WERI-Rb-1 (cell line): ENCODE measurements at places on chromosomes 7 and 10.

DNA sequence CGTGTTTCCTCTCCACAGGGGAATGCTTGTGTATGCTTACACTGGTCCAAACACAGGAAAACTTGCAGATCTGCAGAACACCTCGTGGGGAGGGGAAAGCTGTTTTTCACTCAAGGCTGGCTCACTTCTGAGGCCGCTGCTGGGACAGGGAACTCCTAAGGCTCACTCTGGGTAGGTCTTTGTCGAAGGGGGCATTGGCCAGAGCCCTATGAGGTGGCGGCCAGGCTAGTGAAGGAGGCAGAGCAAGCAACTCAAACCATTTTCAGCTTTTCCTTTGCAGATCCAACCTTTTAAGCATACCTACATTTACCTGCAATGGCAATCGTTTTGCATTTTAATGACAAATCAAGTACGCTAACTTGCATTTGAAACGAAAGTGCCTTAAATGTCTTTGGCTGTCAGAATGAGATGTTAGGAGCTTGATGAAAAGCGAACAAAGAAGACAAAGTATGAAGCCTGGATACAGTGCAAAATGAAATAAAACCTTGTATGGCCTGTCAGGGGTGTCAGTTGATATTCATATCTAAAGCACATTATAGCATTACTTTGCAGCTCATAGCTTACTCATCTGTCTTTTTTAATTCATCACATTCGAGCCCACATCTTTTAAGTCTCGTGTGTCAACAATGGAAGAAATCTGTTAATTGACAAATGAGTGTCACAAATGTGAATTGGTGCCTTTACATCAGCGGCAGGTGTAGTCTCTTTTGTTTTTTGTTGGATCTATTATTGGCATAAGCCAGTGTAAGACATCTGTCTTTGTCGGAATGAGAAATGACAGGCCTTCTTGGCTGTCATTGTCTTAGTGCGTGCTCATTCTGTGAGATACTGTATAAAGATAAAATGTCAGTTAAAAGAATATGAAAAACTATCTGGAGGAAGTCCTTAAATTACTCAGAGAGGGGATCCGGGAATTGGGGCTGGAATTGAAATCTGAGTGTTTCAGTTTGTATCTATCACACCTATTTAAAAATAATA is 30.5 kb downstream of the LRMDA start:
- no peak for DNase-seq

- no peak for DNase-seq
Measured at GRCh38 chr7:77244222-77244934, 44.8 kb upstream of the FGL2 start.

GRCh38 chr10:128056303-128057050 is 69.7 kb downstream of the MKI67 start:
- DNase-seq: no peak

DNA sequence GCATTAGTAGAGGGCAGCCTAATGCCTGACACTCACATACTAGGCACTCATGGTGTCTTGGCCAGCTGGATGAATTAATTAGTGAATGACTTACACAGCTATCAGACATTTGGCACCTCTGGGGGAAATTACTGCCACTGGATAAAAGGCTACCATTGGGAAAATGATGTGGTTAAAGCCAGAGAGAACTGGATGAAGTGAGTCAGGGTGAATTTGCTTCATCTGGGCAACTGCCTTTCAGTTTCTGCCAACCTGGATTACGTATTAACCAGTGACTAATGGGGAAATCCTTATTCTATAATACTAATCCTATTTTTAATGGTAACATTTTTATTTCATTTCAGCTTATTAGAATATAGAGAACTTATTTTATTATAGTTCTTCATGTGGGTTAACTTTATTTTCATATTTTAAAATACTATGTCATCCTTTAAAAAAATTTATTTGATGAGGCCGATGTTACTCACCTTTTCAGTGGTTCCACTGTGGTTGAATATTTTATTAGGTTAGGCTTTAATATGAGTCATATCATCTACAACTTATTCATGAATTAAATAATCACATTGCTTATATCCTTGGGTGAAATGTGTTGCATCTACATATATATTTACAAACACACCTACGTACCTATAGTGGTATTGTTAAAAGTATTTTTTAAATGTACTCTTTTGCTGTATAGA is 85.6 kb upstream of the CAPZA2 start:
- no peak for DNase-seq

DNA sequence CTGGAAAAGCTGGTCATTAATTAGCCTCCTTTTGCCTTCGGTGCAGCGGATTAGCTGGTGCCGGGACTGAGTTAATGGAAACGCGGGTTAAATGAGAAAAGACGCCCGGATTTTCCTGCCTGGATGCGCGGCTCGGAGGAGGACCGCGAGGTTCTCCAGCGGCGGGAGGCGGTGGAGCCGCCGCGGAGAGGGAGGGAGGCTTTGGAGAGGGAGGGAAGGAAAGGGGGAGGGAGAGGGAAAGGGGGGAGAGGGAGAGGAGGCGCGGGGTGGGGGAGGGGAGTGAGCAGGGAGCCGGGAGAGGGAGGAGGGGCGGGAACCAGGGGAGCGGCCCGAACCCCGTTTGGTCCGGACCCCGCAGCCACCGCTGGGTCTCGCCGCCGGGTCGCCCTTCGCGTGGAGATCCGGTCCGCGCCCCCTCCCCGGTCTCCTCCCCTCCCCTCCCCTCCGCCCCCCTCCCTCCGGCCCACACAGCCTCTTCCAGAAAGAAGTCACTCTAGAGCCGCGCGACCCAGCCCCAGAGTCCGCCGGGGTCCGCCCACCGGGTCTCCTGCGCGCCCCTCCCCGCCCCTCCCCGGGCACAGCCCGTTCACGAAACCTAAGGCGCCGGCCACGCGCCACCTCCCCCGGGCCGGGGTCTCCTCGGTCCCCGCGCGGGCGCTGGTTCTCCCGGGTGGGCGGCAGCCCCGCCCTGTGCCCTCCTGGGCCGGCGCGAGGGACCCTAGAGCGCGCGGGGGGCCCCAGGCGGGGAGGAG is 347.5 kb downstream of the DNAJB6 start:
- peak; percentile 4 for DNase-seq

DNA sequence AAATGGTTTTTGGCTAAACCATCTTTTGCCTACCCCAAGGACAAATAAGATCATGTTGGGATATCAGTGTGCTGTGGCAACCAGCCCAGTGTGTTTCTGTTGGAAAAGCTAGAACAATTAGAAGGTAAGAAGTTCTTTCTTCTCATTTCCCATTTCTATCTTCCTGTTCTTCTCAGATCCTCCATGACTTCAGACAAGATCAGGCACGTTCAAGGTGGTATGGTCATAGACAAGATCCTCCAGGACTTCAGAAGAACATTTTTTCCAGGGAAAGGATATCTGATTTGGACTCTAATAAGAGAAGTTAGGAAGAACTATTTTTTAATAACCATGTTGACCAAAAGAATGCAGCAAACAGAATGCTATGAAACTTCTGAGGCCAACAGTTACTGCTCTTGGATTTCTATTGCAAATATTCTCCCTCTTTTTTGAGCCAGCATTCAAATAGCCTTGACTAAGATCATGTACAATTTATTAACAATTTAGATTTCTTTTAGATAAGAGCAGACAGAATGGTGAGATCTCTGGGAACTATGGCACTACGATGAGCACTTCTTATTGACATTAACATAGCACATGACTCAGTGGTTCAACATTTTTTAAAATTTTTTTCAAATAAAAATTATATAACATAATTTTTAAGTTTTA is 15.9 kb downstream of the HYCC1 start:
- no peak for DNase-seq

DNA sequence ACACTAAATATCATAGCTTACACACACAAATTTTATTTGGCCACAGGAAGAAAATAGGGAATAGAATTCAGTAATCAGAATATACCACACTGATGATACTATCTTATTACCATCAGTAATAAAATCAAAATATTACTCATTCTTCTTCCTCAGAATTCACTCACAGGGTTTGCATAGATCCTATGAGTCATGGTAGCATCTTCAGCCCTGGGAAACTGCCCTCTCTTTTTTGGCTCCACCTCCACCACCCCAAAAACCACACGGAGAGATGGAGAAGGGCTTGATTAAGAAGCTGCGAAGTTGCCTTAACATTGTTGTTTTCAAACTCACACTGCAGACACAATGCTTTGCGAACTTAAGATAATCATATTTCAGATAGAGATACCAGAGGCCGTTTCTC is 154.1 kb upstream of the AHR start:
- DNase-seq: no peak

- peak; percentile 86 for DNase-seq
Measured at GRCh38 chr7:157022681-157023588, 12.5 kb upstream of the MNX1 start.

GRCh38 chr7:44678471-44679179 is 70.0 kb upstream of the ZMIZ2 start:
- peak; percentile 56 for DNase-seq

- DNase-seq: no peak
Measured at GRCh38 chr10:131905603-131906268, 4.9 kb downstream of the PPP2R2D start.

DNA sequence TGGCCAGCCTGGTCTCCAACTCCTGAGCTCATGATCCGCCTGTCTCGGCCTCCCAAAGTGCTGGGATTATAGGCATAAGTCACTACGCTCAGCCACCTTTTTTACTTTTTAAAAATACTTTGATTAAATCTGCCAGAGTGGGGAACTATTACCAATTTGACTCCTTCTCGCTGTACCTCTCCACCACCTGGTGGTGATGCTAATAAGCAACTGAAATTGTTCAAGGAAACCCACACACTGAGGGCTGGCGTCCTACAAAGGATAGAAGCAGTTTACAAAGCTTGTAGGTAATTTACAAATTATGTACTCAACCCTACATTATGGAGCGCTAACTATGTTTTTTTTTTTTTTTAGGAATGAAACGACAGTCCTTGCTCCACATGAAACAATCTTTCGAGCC is 111.1 kb downstream of the CPED1 start:
- DNase-seq: no peak

DNA sequence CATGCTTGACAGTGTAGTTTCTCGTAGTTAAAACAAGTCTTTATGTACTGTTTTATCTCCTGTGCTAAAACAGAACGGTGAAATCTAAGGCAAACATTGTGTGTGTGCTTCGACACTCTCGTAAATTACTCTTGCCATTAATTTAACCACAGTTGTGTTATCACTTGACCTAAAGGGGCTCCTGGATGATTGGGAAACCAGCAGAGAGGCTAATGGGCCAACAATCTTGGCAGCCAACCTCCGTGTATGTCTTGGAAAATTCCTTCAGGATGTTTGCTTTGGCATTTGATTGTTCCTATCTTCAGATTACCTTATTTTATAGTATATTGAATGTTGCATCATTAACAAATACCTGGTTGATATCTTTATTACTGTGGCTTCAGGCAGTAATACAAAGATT is 409.5 kb downstream of the SDK1 start:
- DNase-seq: no peak

GRCh38 chr7:43697690-43698089 is 31.6 kb downstream of the COA1 start:
- no peak for DNase-seq

DNA sequence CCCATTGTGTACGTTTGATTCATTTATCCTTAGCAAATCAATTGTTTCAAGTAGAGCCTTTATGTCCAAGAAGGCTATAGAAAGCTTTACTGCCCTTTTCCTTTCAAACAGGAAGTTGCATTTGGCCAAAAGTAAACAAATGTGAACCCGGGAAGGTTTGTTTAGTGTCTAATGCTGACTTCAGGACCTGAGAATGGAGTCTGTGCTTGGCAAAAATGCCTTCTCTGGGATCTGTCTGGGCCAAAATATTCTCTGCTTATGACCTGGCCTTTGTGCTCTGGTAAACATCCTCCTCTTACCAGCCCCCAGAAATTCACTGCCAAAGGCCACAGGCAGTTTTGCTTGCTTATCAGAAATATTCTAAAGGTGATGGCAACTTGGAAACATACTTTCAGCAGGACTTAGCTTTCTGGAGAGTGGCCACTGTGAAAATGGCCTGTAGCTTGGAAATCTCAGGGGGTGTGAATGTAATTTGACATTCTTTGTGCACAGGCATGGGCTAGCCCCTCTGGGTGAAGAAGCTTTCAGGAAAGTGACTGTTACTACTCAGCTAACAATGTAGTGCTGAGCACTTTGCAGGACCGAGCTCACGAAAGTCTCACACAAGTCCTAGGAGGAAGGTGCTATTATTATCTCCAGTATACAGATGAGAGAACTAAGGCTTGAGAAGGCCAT is 199.5 kb downstream of the PTEN start:
- no peak for DNase-seq

GRCh38 chr10:110407301-110408170 is 90.2 kb upstream of the DUSP5 start:
- no peak for DNase-seq

- no peak for DNase-seq
Measured at GRCh38 chr7:35993676-35994606, 159.1 kb upstream of the EEPD1 start.

DNA sequence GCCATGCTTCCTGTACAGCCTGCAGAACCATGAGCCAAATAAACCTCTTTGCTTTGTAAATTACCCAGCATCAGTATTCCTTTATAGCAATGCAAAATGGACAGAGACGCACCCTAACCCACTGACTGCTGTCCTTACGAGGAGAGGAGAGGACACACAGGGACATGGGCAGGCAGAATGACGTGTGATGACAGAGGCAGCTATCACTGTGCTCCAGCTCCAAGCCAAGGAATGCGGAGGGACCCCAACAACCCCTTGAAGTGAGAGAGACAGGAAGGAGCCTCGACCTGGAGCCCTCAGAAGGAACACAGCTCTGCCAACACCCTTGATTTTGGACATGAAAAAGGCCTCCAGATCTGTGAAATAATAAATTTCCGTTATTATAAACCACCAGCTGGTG is 46.6 kb upstream of the EBF3 start:
- DNase-seq: no peak

GRCh38 chr10:113015201-113015600 is 65.2 kb downstream of the TCF7L2 start:
- no peak for DNase-seq

DNA sequence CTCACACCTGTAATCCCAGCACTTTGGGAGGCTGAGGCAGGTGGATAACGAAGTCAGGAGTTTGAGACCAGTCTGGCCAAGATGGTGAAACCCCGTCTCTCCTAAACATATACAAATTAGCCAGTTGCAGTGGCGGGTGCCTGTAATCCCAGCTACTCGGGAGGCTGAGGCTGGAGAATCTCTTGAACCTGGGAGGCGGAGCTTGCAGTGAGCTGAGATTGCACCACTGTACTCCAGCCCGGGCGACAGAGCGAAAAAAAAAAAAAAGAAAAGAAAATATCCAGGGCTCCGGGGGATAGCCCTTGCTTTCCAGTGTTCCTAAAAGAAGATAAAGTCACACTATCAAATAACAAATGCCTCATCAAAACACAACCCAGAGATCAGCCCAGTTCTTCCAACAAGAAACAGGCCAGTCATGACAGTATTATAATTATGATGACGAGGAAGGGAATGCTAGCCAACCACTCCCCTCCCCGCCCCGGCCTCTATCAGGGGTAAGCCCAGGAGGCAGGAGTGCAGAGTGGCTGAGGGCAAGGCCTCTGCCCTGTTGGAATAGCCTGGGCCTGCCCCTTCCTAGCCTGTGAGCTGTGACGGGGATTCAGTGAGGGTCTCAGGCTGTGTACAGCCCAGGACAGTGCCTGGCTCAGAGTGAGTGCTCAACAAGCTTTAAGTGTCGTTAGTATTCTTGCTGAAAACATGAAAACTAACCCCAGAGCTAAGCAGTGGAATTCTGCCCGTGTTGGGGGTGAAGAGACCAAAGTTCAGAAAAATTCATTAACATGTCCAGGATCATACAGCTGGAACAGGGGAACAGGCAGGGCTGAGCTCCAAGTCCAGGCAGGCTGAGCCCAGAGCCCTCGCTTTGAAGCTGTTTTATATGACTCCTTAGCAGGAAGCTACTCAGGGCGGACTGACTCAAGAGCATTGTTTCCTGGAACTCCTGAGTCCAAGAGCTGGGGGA is 54.3 kb downstream of the FAM241B start:
- no peak for DNase-seq

- DNase-seq: no peak
Measured at GRCh38 chr7:116433246-116433645, 66.3 kb upstream of the CAV2 start.
